Activated T-cell treated with anti-CD3 and anti-CD28 coated beads for 4 hours (primary cell): ENCODE measurements at places on chromosomes 5 and 9.

GRCh38 chr5:124889486-124889825 lies 143.0 kb upstream of the ZNF608 start:
- no peak for DNase-seq

DNA sequence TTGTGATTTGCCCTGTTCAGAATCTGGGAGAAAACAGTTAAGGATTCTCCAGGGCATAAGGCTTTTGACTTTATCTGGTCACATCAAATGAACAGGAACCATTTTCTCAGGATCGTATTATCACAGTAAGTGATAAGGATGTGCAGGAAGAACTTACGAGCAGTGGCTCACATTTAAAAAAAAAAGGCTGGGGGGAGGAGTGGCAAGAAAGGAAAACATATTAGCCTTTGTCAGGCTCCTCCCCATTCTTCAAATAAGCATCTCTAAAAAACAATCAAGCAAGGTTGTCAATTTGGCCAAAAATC lies 234.3 kb upstream of the TMEM161B start:
- no peak for DNase-seq

GRCh38 chr9:17614250-17614649 lies 35.4 kb downstream of the SH3GL2 start:
- DNase-seq, result no peak

DNA sequence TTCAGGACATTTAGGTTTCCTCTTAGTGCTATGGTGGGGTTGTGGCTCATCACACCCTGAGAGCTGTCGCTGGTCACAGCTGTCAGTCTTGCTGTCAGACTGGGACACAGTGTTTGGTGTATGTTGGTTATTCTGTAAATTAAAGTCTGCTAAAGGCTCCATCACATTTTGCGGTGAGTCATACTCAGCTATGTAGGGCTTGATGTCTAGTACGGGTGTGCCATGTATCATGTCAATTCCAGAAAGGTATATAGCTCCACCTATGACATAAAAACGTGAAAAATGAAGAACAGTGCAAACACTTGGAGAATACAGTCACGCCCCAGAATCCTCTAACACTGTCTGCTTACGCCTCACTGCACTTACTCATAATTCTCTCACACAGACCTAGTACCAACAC lies 11.9 kb downstream of the TRMO start:
- no peak for DNase-seq

GRCh38 chr5:154878642-154879335 lies 20.4 kb downstream of the CNOT8 start:
- DNase-seq, result no peak

DNA sequence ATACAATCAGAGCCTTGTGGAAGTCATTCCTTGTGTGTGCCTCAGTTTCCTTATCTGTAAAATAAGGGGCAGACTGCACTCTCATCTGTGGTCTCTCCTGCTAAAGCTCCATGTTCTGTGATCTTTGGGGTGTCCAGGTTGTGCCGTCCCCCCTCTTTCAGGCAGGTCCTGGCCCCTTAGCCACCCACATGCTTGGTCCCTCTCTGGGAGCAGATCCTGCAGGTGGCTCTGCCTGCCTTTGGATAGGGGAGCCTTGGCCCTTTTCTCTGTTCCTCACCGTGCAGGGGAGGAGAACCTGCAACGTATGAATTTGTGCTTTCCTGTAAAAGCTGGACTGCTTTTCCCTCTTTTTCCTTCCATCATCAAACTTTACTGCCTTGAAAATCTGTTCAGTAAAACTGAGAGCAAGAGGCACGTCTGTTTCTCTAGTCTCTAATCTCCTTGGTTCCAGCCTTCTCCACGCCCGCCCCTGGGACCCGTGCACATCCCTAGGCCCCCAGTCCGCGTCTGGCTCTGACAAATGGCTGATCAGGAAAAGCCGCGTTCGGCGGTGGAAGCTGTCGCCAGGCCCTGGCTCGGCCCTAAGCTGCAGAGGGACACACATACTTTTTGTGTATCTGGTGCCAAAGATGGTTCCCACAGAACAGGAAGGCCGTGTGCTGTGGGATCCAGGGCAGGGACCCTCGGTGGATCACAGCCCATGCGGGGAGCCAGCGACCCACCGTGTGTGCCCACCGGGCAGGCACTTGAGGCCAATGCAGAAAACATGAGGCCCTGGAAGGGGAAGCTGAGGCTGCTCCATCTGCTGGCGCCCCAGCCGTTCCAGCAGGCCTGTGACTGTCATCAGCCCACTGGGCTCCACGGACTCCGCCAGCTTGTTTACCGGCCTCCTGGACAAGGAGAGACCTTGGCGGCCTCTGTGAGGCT lies 43.4 kb upstream of the COL5A1 start:
- DNase-seq, result no peak

DNA sequence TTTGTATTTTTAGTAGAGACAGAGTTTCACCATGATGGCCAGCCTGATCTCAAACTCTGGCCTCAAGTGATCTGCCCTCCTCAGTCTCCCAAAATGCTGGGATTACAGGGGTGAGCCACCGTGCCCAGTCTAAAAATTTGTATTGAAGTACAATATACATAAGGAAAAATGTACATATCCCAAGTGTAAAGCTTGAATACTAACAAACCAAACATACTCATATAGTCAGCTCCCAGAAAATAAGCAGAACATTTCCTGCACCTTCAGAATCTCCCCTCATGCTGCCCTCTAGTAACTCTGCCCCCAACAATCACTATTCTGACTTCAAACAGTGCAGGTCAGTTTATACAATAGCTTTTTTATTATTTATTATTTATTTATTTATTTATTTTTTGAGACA lies 1.6 kb upstream of the NOL6 start:
- no peak for DNase-seq
